ENCODE measurements at places on chromosomes 13 and 19.

- DNase-seq: no peak
Measured at GRCh38 chr19:55473225-55474012, 3.0 kb upstream of the ZNF628 start.

DNA sequence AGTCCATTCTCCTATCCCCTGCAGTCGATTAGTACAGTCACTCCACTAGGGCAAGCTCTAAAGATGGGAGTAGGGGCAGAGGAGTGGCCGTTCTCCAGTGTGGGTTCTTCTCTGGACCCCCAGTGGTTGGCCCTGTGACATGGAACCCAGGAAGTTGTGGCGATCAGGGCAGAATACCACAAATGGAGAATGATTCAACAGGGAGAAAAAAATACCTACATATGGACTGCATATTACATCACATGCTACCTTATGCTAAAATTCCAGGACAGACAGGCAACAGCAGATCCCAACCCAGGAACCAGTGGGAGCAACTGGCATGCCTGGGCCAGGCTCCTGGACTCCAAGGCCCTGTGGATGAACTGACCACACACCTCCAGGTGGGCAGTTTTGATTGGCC, 20.4 kb downstream of the POU2F2 start:
- DNase-seq: peak; percentile 36

DNA sequence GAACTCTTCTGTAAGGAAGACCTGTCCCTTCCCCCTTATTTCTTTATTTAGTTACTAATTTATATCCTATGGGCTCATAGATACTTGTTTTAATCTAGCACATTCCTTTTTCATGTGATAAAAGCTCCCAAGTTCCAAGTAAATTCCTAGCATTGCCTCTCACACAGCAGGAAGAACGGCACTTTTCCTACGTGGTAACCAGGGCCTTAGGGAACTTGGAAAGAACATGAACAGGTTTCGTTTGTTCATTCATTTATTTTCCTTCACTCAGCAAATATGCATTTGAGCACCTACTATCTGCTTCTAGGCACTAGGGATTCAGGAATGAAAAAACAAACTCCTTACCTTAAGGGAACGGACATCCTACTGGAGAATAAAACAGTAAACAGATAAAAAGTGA, 125.1 kb downstream of the SIPA1L3 start:
- no peak for DNase-seq

GRCh38 chr13:51341791-51342190, 2.3 kb downstream of the SERPINE3 start:
- no peak for DNase-seq

GRCh38 chr13:19634256-19634740, 839 bp downstream of the MPHOSPH8 start:
- no peak for DNase-seq

GRCh38 chr13:109790086-109790485, 3.7 kb upstream of the IRS2 start:
- no peak for DNase-seq

- DNase-seq: no peak
Measured at GRCh38 chr19:18431351-18432197, 6.4 kb downstream of the ISYNA1 start.

DNA sequence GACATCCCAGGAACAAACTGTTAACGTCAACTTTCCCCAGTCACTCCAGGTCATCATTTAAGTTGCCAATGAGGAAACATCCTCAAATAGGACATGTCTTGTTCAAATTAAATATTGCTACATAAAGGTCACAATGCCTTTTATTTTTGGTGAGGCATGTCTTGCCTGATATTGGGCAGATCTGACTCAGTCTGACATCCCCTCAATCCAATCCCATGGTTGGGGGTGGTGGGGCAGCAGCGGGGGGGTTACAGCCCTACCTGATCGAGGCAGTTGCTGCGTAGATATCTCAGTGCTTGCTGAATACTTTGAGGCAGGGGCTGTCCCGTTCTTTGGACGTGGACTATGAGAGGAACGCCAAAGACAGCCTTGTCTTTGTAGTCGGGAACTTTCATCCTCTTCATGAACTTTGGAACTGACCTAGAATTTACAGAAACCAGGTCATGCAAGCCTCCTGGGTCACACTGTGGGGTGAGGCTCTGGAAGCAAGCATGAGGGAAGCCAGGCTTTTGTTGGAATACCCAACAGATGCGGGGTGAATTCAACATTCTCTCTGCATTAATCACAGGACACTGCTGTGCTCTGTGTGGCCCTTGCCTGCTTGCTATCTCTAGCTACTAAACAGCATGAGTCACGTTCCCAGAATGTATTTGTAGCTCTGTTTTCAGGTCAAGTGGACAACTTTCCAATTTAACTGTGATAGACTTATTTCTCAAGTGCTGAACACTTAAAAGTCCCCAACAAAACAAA, 109.8 kb downstream of the KL start:
- DNase-seq: peak; percentile 46

All from epithelial cell of prostate (primary cell).